ENCODE measurements at places on chromosomes 5 and 9. TPM values are rescaled to one million over a fixed set of nuclear protein-coding genes. Genes with fewer than 3 reads are reported as not detected.

DNA sequence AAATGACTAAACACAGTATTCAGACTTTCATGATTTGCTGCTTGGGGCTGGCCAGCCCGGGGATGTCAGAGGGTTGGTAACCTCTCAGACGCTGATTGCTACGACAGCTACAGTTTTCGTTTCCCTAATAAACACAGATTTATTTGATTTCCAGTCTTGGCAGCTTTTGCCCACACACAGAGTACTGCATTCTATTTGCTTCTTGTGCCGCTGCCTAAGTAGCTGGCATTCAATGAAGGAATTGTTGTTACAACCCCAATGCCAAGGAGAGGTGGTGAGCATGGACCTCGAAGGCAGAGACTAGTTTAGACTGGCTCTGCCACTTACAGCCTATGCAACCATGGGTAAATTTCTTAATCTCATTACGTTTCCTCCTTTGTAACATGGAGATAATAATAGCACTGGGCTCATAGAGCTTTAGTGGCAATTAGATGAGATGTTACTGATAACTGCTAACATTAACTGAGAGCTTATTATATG is 247.1 kb upstream of the PANK3 start:
- peak; percentile 43 for DNase-seq

ZNF782 gene
- 5.0 TPM for total RNA-seq

- peak; percentile 88 for DNase-seq
Observed at GRCh38 chr9:98251551-98251950, 3.9 kb downstream of the TBC1D2 start.

GRCh38 chr5:14739538-14739937 is 75.0 kb downstream of the OTULIN start:
- no peak for DNase-seq

DNA sequence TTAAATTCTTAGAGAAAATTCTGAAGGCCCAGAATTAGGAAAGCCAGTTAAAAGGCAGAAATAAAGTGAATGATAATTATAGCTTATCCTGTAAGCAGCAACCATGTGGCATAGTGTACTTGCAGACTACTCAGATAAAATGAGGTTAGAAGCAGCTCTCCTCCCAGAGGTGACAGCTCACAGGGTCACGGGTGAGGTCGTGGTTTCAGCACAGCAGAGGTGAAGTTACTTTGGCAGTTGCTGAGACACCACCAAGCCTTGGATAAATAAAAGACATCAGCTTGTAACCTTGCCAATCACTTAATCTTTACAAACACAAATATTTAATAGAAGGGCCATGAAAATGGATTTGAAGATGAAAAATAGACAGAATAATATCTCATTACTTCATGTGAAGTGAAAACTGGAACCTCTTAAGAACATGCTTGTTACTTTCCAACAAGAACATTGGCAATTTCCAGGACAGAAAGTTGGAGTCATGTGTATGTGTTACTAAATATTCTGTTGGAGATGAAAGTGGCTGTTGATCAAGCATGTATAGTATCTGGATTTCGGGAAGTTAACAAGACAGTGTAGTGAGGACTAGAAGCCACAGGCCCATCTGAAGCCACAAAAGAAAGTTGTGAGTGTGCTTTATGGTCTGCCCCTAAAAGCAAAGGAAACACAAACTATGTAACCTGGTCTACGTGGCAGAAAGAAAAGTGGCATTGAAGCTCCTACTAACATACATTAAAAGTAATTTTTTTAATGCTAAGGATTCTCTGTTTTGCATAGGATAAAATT is 134.4 kb downstream of the ERCC6L2 start:
- peak; percentile 63 for DNase-seq

DNA sequence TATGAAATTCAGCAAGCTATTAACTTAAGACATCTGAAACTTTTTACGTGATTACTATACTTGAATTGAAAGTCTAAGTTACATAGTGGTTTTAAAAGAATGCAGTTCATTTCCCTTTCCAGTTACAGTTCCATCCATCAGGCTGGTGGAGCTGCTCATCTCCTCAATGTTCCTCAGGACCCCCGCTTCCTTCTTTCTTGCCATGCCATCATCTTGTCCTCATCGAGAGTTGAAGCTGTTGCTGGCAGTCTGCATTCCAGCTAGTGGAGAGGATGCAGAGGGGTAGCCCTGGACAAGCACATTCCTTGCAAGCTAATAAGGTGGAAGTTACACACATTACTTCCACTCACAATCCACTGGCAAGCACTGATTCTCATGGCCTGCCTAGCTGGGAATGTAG is 8.8 kb upstream of the RNF183 start:
- no peak for DNase-seq

GRCh38 chr9:89536145-89536574 is 38.2 kb upstream of the SEMA4D start:
- DNase-seq: no peak

DNA sequence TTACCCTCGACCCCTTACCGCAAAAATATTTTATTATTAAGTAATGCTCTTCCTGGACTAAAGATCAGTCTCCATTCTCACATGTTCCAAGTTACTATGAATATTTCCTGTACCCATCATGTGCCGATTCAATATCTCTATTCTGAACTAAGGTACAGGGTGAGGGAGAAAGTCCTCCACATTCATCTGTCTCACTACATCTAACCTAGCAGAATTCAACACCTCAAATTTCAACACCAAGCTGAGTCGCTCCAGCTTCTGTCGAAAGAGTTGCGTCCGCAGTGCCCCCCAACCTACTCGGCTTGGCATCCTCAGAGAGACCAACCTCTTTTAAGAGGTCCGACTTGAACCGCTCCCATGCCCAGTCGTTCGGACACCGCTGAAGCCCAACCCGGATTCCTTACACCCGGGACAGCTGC is 1.0 kb downstream of the CERT1 start:
- peak; percentile 36 for DNase-seq

DNA sequence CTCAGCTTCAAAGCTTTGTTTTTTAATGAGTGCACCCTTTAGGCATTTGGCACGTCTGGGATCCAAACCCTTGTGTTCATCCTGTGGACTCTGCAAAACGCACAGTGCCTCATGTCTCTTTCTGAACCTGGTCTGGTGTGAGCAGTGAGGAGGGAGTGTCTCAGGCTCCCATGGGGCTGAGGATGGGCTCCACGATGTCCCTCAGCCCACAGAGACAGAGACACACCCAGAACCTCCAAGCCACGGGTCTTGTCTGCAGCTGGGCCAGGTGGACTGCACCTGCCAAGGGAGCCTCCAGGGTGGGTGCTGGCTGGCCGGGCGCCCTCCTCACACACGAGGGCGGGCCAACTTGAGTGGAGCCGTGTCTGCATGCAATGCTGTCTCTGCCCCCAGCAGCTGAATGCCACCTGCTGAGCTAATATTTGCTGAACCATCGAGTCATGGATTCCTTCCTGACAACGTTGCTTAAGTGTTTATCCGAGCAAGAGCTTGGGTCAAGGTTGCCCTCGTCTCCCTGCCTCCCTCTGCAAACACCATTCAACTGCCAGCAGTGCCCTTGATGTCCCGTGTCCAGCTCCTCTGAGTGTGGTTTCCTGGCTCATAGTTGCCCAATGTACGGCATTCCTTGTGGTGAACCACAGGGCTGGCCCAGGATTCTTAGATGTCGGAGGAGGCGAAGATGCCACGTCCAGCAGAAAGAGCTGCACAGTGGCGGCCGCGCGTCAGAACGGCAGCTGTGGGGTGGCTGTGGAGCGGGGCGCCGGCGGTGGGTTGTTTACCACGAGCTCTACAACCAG is 31.4 kb upstream of the LPCAT1 start:
- DNase-seq: peak; percentile 99

TRIM41 gene
- total RNA-seq: 13.7 TPM

DNA sequence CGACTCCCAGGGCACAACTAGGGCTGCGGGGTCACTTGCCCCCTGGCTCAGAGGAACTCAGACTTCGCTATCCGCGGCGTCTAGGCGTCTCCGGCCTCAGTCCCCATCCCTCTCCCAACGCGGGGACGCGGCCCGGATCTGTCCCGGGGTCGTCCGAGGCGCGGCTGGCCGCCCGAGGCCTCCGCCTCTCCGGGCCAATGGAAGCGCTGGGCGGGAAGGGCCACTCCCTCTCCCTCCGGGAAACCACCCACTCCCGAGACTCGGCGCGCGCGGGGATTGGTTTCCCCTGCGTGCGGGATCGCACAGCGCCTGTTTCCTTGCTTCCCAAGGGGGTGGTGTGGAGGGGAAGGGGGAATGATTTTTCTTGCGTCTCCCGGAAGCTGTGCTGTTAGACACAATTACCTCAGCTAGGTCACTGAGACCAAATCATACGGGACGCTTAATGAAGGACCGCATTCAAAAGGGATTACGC is 38.3 kb downstream of the NR2F1 start:
- peak; percentile 55 for DNase-seq

DNA sequence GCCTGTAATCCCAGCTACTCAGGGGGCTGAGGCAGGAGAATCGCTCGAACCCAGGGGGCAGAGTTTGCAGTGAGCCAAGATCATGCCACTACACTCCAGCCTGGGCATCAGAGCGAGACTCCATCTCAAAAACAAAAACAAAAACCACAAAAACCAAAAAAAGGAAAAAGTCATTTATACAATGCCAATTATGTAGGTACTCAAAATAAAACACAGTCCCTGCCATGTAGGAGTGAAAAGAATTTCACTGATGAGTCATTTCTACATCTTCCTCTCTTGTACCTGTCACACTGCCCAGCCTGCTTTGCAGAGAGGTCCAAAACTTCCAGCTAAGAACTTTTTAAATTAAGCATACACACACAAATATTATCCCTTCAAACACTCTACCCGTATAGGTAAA is 215.8 kb downstream of the EPB41L4A start:
- peak; percentile 40 for DNase-seq

PCDHGB3 gene
- 2.3 TPM for total RNA-seq

SEMA5A gene
- 13.7 TPM for total RNA-seq

GRCh38 chr5:82912462-82912861 is 164.7 kb downstream of the TMEM167A start:
- no peak for DNase-seq

DNA sequence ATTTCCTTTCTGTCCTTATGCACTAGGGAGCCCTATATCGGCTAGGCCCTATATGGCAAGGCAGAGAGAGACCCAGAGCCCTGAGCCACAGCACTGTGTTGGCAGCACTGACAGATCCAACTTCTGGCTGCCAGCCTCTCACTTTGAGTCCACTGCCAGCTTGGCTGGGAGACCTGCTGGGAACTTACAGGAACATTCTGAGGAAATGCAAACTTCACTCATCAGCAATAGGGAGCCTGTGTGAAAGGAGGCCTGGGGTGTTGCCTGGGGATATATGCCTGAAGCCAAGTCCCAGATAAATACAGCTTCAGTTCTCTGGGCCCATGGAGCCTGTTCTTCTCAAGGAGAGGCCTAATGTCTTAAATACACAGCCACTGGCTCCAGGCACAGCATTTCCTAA is 78.0 kb downstream of the ADRB2 start:
- no peak for DNase-seq

ABLIM3 gene
- total RNA-seq: 17.5 TPM

GRCh38 chr5:60843936-60844905 is at the start of gene ELOVL7:
ELOVL7 (minus strand) TSS chr5:60844269; CDS start chr5:60787397, 56,872 bp downstream.
- DNase-seq: peak; percentile 47

DNA sequence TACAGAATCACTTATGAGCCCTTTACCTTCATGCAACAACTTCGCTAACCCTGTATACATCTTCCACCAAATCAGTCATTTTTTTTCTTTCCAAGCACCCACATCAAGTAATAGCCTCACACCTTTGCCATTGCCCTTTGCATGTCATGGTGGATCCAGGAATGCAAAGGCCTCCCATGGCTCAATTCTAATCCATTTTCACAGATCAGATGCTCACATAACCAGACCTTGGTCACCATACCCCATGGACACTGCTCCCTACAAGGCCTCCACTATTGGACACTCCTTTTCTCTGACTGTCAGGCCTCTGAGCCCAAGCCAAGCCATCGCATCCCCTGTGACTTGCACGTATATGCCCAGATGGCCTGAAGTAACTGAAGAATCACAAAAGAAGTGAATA is 179.5 kb downstream of the RASEF start:
- DNase-seq: no peak

DNA sequence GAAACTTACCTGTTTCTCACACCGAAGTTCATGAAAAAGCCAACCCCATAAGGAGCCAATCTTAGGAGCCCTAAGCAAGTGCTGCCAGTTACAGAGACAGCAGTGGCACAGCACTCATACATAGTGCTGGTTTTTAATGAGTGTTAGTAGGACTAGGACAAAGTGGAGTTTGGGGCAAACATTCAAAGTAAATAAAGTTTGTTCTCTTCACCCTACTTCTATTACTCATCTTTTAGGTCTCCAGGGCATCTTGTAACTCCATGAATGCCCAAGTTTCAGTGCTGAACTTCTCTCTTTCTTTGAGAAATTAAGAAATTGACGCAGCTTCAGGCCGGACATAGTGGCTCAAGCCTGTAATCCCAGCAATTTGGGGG is 584.7 kb downstream of the EBF1 start:
- DNase-seq: no peak

CCDC183 gene
- total RNA-seq: 0.94 TPM

ABCA1 gene
- 48.2 TPM for total RNA-seq

DNA sequence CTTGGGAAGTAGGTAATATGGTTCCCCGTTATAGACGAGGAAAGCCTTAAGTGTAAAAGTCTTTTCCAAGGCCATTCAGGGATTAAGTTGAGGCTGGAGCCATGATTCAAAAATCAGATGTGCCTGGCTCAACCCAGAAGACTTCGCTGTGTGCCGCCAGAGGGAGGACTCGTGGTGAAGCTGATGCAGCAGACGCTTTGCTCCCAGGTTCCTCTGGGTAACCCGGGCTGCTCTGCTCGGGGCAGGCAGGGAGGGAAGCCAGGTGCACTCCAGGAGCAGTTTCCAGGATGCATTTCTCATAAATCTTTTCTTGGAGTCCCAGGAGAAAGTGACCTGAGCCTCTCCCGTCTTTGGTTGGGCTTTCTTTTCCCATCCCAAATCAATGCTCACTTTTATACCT is 62.9 kb upstream of the ICE1 start:
- DNase-seq: no peak

DNA sequence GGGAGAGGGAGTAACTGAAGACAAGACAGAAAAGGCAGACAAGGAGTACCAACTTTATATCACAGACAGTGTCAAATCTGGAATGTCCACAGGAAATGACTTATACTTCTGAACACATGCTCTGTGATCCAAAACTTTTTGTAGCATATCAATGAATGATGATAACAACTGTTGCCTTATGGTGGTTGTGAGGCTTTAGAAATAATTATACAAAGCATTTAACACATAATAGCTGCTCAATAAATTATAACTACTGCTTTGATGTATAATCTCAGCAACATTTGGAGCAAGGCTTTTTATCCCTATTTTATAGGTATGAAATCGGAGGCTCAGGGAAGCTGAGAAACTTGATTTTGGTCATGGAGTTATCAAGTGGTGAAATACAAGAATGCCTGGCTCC is 3.3 kb upstream of the ASTN2 start:
- no peak for DNase-seq
